RWPE1 (cell line): ENCODE measurements at places on chromosomes 2 and 18.

DNA sequence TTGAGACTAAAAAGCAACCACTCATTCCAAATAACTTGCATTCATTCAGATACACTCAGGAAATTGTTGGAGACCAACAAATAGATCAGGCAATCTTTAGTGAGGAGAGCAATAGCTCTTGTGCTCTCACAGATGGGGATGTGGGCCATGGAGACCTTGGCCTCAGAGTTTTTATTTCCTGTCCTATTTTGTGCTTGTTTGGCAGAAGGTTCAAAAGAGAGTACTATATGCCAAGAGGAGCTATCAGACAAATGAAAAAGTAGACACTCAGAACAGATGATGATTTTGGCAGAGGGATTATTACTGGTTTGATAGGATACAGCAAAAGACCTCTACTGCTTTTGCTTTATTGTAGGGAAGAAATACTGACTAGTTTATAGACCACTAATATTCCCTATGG is 230.2 kb downstream of the KCNE4 start:
- no peak for DNase-seq

- DNase-seq: no peak
Observed at GRCh38 chr2:196365145-196365544, 193.8 kb upstream of the STK17B start.

DNA sequence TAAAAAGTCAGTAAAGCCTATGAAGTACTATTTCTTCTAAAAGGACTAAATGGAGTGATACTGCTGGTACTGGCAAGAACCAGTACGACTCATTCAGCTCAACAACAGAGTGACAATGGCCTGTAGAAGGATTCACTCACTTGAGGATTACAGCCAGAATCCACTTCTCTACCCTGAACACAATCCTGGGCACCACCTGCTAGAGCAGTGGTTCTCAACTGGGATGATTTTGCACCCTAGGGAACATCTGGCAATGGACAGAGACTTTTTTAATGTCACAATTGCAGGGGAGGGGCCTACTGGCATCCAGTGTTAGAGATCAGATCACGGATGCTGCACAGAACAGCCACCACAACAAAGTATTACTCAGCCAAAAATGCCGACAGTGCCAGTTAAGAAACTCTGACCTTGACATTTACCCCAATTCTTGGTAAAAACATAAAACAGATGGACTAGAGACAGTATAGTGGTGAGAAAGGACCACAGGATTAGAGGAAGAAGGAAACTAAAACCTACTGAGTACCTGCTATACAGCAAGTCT is 5.0 kb downstream of the SPIRE1 start:
- DNase-seq: no peak

DNA sequence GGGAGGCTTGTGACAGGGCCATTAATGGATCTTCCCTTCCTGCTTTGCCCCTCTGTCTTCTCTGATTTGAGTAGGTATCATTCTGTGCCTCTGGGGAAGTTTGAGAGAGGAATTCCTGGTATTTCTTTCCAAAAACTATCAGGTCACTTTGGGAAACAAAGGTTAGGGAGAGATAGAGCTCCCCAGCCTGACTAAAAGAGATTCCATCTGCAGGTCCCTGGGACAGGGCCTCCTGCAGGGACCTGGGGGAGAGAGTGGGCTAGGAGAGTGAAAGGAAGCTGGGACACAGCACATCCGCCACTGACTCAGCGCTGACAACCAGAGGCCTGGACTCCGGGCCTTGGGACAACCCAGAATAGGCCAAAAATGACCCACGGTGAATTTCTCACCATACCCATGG is 6.4 kb downstream of the GALNT14 start:
- DNase-seq: no peak

GRCh38 chr2:111139637-111140317 is 19.1 kb downstream of the BCL2L11 start:
- no peak for DNase-seq

DNA sequence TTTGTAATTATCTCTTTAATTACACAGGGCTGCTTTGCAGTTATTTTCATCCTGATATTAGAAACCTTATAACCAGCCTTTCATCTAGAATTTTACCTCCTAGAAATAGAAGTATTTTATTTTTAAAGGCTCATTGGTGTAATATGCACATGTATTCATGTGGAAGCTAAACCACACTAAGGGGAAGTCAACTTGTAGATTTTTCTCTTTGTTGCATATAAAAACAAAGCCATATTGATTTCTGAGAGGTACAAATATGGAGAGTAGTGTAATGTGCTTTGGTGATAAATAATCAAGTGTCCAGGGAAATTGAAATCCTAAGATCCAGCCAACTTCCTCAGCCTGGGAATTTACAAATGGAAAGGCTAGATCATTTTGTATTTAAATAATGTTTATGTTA is 301.2 kb downstream of the LRATD1 start:
- DNase-seq: no peak

GRCh38 chr2:120289221-120289906 is 36.7 kb downstream of the RALB start:
- DNase-seq: no peak

DNA sequence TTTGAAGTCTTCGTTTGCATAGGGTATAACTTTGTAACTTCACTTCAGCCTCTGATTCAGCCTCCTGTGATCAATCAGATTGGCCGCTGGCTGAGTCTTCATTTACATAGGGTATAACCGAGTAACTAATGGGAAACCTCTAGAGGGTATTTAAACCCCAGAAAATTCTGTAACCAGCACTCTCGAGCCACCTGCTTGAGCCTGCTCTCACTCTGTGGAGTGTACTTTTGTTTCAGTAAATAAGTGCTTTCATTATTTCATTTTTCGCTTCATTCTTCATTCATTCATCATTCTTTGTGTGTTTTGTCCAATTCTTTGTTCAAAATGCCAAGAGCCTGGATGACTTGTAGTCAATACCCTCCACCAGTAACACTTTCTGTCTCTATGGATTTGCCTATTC is 56.4 kb downstream of the CCDC85A start:
- DNase-seq: no peak

- DNase-seq: no peak
Observed at GRCh38 chr2:229578052-229578846, 136.1 kb downstream of the DNER start.

DNA sequence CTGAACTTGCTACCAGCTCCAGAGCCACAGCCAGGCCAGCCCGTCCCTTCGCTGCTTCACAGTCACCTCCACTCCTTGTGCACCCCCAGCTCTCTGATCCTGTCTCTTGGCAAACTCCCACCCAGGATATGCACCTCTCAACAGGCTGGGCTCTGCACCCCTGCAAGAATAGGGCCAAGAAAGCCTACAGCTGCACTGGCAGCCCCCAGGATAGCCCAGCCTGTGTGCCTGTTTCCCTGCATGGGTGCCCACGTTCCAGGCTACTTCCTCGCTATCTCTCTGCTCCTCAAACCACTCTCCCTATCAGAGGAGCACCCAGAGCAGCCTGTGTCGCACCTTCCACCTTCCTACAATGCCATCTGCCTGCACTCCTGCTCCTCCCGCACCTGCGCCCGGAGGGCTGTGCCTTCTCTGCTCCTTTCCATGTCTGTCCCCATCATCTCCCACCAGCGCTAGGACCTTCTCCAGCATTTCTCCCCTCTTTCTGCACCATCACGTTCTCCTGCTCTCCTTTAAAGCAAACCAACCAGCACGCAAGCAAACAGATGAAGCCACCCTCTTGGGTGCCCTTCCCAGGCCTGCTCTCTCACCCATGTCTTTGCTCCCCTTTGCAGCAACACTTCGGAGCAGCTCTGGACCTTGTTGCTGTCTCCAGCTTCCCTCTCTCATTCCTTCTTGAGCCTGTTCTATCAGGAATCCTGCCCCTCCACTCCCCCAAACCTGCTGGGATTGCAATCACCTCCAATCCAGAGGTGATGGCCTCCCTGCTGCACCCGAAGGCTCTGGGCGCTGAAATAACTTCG is 313.2 kb upstream of the HS6ST1 start:
- no peak for DNase-seq

DNA sequence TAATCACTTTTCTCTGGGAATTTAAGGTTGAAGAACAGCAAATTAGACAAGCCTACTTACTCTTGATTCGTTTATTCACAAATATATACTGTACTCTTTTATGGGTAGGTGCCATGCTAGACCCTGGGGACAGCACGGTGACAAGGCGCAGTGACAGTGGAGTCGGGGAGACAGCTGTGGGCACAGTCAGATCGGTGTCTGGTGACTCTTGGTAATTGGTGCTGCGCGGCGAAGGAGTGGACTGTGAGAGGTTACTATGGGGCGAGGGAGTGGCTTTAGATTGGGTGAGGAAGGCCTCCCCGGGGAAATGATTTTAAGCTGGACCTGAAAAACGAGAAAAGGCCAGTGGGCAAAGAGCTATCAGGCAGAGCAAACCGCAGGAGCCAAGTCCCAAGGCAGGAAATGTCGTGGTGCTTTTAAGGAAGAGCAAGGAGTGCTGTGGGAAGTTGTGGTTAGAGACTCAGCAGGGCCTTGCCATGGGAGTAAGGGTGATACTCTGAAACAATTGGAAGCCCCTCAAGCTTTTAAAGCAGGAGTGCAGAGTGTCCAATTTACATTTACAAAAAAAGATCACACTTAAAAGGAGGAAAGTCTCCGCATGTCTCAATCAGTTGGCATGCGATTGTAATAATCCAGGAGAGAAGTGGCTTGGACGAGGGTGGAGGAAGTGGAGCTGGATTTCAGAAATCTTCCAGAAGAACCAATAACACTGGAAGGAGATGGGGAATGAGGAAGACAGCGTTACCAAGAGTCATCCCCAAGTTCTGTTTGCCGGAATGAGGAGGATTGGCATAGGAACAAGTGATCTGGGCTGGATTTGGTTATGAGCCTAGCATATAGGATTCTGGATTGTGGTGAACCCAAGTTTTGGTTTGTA is 36.1 kb upstream of the TXNDC2 start:
- DNase-seq: no peak

DNA sequence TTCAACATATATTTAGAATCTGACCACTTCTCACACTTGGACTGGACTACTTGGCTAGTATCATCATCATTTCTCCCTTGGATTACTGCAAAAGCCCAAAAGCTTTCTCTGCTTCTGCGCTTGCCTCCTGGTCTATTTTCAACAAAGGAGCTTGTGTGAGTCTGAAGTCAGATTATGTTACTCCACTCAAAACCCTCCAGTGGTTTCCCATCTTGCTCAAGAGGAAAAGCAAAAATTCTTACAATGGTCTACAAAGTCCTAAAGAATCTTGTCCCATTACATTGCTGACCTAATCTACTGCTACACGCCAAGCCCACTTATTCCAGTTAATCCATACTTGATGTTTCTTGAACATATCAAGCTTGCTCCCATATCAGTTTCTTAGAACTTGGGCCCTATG is 9.6 kb downstream of the PREPL start:
- no peak for DNase-seq

- DNase-seq: no peak
Observed at GRCh38 chr18:54323970-54324369, 33.7 kb downstream of the STARD6 start.
